Stimulated activated CD4-positive, alpha-beta T cell treated with anti-CD3 and anti-CD28 coated beads, TNF-alpha, amount 100 ng/mL, for 24 hours (primary cell): ENCODE measurements at places on chromosomes 1 and 21.

DNA sequence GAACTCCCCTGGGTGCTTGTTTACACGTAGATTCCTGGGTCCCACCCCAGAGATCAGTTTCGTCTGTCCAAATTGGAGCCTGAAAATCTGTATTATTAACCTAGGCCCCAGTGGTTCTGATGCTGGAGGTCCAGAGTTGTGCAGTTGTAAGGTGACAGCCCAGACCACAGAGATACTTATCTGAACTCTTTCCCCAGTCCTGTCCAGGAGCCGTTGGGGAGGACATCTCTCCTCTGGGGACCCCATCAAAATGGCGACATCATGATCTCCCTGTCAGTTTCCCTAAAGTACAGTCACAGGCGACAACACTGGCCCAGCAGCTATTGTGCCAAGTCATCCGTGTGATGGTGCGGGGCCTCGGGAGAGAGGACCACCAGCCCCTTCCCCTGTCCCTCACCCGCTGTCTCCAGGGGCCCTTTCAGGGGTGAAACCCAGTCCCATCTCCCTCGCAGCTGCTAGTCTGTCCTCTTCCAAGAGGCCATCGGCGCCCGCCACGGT, 749 bp upstream of the EFHD2 start:
- DNase-seq = no peak

DNA sequence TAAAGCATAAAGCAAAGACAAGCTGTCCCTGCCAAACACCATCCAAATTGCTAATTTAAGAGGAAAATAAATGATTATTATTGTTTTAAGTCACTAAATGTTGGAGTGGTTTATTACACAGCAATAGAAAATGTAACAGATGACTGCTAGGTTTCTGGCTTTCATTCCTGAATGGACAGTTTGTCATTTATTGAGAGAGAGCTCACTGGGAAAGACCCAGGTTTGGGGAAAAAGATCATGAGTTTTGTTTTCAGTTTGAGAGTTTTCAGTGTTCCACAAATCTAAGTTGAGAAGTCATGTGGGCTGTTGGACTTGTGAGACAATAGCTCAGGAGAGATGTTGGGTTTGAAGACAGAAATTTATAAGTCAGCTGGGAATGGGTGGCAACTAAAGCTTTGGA, 5.4 kb downstream of the GPA33 start:
- no peak for DNase-seq

GRCh38 chr1:43786201-43786958, 79.0 kb downstream of the ST3GAL3 start:
- no peak for DNase-seq

GRCh38 chr1:28115267-28115666, 26.9 kb upstream of the EYA3 start:
- DNase-seq = no peak

GRCh38 chr1:219067350-219067712, 106.3 kb upstream of the LYPLAL1 start:
- DNase-seq = no peak

- no peak for DNase-seq
Measured at GRCh38 chr1:192256674-192257334, 60.0 kb upstream of the RGS21 start.

- DNase-seq = no peak
Measured at GRCh38 chr1:84836145-84836544, 56.9 kb downstream of the LPAR3 start.

GRCh38 chr21:43696214-43696613, 22.7 kb upstream of the PDXK start:
- DNase-seq = no peak

- no peak for DNase-seq
Measured at GRCh38 chr1:208829595-208829994, 585.4 kb upstream of the PLXNA2 start.

- DNase-seq = no peak
Measured at GRCh38 chr1:43882763-43883162, 50.8 kb upstream of the ARTN start.

- DNase-seq = no peak
Measured at GRCh38 chr1:155049651-155050559, 1.2 kb upstream of the ADAM15 start.

DNA sequence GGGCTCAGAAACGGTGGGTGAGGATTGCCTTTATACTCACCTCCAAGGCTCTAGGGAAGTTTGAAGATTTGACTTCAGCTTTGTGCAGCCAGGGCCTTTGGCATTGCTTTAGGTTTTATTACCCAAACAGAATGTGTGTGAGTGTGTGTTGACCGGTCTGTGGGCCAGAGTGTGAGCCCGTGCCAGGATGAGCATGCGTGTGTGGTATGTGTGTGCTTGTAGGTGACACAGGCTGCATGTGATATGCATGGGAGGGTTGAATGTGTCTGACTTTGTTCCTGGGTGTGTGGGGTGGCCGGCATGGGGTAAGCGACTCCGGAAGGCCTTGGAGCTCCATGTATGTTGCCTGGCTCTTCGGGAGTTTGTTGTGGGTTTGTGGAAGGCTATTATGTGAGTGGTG, 160.5 kb downstream of the FOXD2 start:
- DNase-seq = no peak

- no peak for DNase-seq
Measured at GRCh38 chr1:156412653-156413321, 43.8 kb downstream of the RHBG start.
